Lung microvascular endothelial cell (primary cell): ENCODE measurements at places on chromosomes 5 and 9. TPM values are rescaled to one million over a fixed set of nuclear protein-coding genes. Genes with fewer than 3 reads are reported as not detected.

RC3H2 gene
- total RNA-seq = 48.6 and 85.1 TPM in 2 replicates

DBH gene
- not detected in 2 replicates for total RNA-seq

LPAR1 gene
- total RNA-seq = not detected in 2 replicates

WNK2 gene
- not detected in 2 replicates for total RNA-seq

TMEM267 gene
- total RNA-seq = 4.1 and 7.7 TPM in 2 replicates
